Smooth muscle cell of the brain vasculature (primary cell): ENCODE measurements at places on chromosomes 11 and 22.
A peak's percentile ranks its signal among the peaks of the same experiment; 100 is the strongest.

DNA sequence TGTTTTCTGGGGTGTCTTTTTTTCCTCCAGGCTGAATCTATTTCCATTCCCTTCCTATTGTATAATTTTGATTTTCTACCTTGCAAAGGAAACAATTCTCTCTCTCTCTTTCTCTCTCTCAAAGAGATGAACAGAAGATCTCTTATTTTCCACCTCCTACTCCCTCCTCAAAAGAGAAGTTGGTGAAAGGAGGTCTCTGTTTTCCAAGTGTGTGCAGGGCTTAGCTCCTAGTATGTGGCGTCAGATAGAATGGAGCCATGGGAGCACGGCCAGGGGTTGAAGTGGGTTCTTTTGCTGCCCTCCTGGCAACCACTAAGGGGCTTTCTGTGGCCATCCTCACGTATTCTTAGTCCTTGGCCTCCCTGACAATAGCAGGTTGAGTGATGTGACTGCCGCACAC is 480 bp downstream of the TRIM34 start:
- DNase-seq = no peak

GRCh38 chr11:71240061-71240690 is 12.2 kb downstream of the SHANK2 start:
- no peak for DNase-seq

- DNase-seq = no peak
These were observed at the start of gene HSPA8 for GRCh38 chr11:123061403-123062157. HSPA8 (minus strand) TSS chr11:123062136; CDS start chr11:123061324, 812 bp downstream.

DNA sequence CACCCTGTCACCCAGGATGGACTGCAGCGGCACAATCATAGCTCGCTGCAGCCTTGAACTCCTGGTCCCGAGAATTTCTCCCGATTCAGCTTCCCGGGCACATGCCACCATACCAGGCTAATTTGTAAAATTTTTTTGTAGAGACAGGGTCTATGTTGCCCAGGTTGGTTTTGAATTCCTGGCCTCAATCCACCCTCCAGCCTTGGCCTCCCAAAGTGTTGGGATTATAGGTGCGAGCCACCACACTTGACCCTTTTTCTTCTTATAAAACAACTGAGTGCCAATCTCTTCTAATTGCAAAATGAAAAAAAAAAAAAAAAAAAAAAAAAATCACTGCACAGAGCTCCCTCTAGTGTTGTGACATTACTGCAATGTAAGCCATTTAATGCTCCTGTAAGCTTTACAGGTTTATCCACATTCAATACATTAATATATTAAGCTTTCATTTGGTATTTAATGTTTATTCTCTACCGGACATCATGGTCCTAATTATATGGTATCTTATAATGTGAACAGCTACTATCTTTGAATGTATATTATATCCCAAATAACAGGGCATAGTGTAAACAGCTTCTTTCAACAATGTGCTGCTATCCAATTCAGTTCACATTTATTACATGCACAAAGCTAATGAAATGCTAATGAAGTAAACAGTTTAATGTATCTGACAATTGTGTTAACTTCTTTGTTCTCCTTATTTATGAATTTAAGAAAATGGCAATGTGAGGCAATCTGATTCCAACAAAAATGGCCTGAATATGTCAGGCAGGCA is 44.6 kb downstream of the COPB1 start:
- DNase-seq = no peak

- no peak for DNase-seq
These were observed 119.1 kb upstream of the LRRC4C start for GRCh38 chr11:41578421-41579051.

DNA sequence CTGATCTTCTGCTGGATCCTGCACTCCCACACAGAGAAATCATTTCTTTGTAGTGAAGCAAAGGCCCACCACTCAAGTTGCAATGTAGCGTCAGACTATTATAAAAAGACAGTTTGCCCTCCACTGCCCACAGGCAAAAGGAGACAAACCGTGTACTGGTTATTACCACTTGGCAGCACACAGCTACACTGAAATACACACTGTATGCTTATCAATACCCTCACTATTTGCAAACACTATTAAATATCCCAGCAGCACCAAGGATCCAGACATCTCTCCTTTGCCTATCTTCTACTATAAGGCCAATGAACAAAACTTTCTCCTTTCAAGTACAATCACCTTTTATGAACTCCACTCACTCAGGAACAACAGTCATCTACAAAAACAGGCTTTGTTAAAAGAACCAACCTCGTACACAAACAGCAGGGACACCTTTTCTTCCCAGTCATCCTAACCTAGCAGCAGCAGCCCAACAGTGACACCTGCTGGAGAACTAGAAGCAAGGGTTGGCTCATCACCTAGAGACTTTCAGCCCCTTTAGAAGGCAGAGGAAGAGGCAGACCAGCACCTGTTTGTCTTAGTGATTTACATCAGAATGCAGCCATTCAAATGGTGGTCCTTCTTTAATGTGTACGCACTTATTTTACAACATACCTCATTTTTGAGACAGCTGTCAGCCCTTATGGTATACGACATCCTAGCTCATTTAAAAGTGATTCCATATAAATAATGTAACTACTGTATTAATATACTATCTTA is 56.1 kb downstream of the AMBRA1 start:
- peak; percentile 59 for DNase-seq

DNA sequence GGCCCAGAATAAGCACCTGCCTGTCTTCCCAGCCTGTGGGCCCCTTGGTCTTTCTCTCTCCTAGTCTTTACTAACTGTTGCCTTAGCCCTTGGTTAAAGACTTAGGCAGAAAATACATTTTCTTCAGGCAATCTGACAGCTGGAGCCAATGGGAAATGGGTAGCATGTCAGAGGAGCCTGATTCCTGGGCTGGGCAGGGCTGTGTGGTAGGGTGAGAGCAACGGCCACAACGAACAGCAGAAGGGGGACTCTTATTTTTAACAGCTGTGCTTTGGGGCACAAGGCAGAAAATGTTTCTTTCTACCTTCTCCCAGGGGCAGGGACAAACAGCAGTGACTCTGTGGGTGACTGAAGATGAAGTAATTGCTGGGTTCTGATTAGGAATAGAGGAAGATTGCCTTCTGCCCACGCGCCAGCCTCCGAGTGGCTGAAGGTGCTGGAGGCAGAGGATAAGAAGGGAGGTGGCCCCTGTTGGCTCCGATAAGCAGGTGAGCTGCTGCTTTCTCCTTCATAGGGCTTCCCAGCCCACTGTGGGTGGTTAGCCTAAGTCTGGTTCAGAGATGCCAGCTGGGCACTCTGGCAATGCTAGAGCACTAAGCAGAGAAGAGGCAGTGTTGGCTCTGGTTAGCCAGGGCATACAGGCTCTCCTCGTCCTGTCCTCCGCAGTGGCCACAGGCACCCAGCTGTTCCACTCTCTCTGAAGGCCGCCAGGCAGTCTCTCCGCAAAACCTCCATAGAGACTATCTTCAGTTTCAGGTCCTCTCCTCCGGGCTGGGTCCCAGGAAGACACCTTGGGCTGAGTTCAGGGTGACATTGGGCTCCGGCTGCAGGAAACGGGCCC is 1.5 kb downstream of the YPEL4 start:
- no peak for DNase-seq
